ENCODE measurements at places on chromosomes 16 and 17.

DNA sequence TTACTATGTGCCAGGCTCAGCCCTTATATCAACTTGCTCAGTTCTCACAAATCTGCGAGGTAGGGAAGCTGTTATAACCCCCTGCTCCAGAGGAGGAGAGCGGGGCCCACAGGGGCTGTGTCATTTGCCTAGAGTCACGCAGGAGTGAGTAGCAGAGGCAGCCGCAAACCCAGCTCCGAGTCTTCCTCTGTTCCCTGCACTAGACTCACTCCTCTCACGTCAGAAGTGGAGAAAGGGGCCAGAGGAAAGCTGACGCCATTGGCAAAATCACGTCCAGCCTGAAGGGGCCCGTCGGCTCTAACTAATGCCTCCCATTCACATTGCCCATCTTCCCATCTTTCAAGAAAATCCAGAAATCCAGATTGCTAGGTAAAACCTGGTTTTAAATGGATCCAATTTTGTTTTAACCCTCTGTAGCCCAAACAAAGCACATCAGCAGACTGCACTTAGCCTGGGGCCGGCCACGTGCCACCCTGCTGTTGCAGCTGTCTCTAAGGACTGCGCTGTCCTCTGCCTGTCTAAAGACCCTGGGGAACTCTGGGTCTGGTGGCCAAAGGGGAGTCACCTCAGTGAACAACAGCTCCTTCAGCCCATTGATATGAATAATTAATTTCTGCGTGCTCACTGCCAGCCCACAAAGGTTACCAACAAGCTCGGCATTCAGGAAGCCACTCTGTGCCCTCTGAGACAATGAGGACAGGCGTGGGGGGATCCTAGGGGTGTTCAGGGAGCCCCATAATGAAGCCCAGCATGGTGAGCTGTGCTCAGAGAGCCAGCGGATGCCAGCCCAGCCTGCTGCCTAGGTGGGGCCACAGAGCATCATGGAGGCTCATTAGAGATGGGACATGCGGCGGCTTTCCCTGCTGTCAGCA lies 36.7 kb upstream of the ABR start:
- DNase-seq, result no peak

DNA sequence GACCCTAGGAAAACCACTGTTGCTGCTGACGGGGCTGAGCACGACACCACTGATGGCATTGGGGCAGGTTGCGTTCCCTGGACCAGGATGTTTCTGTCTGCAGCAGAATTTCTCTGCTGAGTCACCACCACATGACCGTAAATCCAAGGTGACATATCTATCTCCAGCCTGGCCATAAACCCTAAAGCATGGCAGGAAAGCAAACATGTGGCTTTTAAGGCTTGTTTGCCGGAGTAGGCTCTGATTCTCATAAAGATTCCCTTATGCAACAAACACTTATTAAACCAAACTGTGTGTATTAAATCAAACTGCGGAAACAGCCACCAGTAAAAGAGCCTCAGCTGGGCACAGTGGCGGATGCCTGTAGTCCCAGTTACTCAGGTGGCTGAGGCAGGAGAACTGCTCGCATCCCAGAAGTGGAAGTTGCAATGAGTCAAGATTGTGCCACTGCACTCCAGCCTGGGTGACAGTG lies 17.3 kb downstream of the MPHOSPH6 start:
- DNase-seq, result no peak

- no peak for DNase-seq
Observed at GRCh38 chr17:53950207-53950857, 127.6 kb downstream of the KIF2B start.

- DNase-seq, result no peak
Observed at GRCh38 chr16:47142486-47142820, 1.3 kb downstream of the NETO2 start.

GRCh38 chr16:30551781-30552180 lies 6.4 kb downstream of the ZNF764 start:
- DNase-seq, result no peak
